NCI-H1105 (cell line): ENCODE measurements at places on chromosomes 2 and 18.

DNA sequence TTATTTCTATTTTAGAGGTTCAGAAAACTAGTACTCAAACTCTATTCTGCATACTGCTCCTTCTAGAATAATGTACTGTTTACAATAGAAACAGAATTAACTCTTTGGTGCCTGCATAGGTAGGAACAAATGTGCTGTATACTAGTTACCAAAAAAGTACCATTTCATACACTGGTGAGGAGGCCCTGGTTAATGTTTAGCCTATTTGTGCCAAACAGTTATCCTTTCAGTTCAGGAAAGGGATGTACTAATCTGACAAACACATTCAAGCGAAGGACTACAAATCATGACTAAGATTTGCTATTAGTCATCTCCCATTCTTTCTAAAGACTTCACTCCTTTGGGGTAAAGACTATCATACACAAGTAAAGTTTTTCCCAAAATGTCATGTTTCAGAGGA, 47.4 kb downstream of the EXOC6B start:
- DNase-seq, result no peak

DNA sequence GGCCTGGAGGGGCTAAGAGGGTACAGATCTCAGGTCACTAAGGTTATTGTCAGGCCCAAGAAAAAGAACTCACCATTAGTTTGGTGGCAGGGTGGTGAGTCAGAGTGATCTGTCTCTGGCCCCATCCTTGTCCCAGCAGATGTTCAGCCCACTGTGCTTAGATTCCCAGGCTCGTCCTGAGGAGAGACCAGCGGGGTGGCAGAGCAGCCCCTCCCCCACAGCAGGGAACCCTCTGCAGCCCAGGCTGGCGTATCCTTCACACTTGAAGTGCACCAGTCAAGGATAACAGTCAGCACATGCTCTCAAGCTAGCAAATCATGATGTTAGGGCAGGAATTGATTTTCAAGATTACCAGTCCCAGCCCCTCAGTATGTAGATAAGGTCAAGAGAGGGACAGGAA, 43.1 kb downstream of the TMEM185B start:
- DNase-seq, result no peak

DNA sequence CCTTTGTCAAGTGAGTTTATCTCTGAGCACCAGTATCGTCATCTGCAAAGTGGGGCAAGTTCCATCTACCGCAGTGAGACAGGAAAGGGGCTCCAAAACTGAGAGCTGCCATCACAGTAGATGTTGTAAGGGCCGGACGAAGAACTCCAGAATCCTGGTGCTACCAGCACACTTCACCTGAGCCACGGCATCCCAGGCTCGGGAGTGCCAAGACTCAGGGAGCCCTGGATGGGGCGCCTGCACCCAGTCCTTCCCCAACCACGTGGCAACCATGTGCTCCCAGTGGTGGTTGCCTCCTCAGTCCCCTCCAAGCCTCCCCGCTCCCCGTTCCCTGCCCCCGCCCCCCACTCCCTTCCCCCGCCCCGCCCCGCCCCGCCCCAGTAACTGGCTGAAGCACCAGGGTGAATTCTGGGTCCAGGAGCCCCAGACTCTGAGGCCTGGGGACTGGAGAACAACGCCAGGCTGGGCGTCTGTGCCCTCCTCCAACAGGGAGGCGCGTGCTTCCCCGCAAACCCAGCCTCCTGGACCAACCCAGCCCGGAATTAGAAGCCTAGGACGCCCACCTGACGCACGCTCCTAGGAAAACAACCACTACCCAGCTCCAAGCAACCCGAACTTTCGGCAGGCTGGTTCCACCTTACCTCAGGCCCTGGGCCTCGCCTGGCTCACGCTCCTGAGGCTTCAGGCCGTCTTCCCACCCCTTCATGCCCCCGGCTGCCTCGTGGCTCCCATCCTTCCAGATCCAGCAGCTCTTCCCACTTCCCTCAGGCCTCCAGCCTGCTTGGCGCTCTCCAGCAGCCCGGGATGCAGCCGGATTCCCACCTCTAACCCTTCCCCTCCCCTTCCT, 67.6 kb downstream of the LAMA3 start:
- DNase-seq, result no peak

DNA sequence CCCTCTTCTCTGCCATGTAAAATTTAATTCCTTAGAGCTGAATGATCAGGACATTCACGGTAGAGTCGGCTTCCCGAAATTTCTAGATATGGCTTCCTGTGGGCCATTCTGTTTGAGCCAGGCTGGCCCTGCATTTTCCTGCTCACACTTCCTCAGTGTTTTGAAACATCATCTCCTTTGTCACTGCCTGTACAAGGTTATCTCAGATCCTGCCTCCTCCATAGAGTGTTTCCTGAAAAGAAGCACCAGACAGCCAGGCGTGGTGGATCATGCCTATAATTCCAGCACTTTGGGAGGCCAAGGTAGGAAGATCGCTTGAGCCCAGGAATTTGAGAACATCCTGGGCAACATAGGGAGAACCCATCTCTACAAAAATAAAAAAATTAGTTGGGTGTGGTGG, 43.6 kb downstream of the GRHL1 start:
- DNase-seq, result no peak

DNA sequence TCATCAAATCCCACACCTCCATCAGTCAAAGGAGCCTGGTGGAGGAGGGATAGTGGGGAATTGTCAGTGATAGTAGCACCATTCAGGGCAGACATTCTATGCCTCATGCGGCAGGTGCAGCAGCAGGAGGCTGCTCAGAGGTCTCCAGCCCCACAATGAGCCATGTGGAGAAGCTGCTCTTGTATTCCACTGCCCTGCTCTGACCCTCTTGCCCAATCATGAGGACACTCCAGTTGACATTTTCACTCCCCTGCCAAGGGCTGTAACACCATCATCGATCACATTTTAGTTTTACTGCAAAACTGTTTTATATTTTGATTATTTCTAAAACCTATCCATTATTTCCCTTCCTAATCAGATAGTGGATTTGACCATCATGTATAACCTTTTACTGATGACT, 487.6 kb upstream of the KLHL29 start:
- no peak for DNase-seq

- DNase-seq, result no peak
Observed at GRCh38 chr2:30756971-30757370, 50.3 kb downstream of the CAPN13 start.

GRCh38 chr2:119283873-119284331, 60.3 kb downstream of the STEAP3 start:
- no peak for DNase-seq

DNA sequence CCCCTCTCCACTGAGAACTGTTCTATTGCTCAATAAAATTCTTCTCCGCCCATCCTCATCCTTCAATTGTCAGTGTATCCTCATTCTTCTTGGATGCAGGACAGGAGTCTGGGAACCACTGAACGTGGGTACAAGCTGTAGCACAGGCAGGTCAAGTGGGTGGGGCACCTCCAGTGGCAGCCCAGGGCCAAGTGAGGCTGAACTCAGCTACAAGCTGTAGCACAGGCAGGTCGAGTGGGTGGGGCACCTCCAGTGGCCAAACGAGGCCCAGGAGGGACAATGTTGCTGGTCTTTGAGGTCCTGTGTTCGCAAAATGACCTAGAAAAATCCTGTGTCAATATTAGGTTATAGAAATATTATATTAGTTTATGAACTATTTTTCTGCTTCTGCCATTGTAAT, 352.0 kb downstream of the TMX3 start:
- DNase-seq, result no peak

GRCh38 chr18:70705831-70706416, 417.1 kb downstream of the SOCS6 start:
- no peak for DNase-seq

DNA sequence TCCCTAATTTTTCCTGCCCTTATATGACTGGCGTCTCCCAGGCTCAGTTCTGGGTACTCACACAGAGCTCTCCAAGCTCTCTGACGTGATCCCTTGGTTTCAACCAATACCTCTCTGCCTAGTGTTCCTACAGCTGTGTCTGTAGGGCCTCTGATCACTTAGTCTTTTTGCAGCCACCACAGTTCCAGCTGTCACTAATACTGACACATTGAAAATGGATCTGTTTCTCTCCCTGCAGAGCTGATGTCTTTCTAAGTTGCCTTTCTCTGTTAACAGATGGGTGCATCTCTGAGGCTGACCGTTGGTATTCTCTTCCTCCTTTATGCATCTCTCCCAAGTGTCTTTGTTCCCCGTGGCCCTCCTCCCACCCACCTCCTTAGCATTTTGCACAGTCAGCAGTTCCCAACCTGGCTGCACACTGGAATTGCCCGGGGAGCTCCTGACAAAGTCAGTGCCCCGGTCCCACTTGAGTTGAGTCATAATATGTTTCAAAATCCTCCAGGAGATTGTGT, 62.5 kb downstream of the CERS6 start:
- no peak for DNase-seq

- no peak for DNase-seq
Observed at GRCh38 chr18:58512648-58513588, 116.0 kb downstream of the ALPK2 start.

DNA sequence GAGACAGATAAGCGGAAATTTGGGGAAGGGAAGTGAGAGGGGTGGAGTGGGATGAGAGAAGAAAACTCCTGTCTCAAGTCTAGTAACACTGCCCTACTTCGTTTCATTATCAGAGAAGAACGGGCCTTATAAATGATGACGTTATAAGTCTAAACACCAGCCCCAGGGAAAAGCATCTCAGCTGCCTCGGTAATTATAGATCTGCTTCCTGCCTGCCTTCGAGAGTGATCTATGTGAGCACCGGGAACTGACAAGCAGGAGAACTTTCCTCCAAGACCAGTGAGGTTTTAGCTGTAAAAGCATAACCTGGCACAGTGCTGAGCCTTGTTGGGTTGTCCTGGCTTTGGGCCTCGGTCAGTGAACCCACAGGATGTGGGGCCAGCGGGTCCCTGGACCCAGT, 227.9 kb upstream of the SIX2 start:
- no peak for DNase-seq

DNA sequence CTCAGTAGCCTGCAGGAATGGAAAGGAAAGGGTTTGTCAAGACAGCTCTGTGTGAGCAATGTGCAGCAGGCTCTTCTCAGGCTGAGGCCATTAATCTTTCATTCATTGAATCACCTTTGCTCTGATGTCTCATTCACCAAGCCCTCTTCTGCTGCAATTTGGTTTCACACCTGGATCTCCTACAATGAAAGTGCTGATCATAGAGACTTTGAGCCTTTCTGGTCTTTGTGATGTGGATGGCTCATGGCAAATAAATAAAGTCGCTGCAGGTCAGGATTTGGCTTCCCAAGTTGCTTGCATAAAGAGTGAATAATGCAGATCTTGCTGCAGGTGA, 95.8 kb upstream of the SPRED2 start:
- DNase-seq, result no peak

- DNase-seq, result no peak
Observed at GRCh38 chr2:152407204-152407721, 72.3 kb downstream of the FMNL2 start.

DNA sequence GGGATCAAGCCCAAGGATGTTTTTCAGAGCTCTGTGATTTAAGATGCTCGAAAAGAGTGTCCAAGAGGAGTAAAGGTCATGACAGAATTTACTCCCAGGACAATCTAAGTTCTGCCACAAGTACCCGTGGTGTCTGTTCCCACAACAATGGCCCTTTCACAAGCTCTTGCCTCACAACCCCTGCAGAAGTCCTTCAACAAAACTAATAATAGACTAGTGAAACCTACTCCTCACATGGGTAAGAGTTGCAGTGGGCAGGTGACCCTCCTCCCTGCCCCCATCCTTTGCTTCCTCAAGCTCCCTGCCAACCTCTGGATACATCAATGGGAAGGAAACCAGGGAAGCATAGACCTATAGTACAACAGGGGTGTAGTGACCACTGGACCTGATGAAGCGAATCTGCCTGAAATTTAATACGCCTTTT, 34.9 kb downstream of the PTCD3 start:
- DNase-seq, result no peak

DNA sequence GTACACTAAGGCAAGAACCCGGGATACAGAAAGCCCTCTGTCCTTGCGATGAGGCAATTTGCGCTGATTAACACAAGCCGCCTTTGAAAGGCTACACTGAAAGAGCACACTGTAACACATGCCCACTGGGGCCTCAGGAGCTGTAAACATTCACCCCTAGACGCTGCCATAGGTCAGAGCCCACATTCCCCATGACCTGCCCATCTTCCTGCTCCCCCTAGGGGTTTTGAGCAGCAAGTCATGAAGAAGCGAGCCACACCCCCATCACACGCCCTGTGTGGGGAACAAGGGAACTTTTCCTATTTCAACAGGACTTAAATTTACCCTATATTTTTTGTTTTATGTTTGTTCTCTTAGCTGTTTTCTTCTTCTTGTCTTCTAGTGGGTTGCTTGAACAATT, 47.8 kb upstream of the SLC4A10 start:
- DNase-seq, result no peak

GRCh38 chr18:21735452-21736015, 5.1 kb upstream of the MIB1 start:
- no peak for DNase-seq

- DNase-seq, result no peak
Observed at GRCh38 chr2:113716291-113716690, 40.2 kb downstream of the SLC35F5 start.

DNA sequence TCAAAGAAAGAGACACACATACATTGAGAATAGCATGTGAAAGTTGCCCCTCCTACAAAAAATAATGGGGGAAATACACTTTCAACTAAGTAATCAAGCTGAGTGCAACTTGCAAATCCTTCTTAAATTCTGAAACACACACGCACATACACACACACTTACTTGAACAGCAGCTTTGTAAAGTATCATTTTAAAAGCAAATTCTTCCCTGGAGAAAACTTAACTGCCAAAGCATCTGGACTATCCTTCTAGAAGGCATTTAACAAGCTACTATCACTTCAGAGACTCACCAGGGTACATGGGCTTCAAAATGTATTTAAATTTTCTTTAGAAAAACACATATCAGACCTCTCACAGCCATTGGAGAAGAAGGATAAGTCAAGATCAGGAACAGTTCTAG, 15.3 kb downstream of the GAREM1 start:
- DNase-seq, result no peak

GRCh38 chr2:26614216-26615138, 26.7 kb downstream of the CIB4 start:
- no peak for DNase-seq

- no peak for DNase-seq
Observed at GRCh38 chr18:74631623-74632350, 34.1 kb downstream of the ZNF407 start.
